T-helper 9 cell (primary cell): ENCODE measurements at places on chromosomes 7 and 10.

DNA sequence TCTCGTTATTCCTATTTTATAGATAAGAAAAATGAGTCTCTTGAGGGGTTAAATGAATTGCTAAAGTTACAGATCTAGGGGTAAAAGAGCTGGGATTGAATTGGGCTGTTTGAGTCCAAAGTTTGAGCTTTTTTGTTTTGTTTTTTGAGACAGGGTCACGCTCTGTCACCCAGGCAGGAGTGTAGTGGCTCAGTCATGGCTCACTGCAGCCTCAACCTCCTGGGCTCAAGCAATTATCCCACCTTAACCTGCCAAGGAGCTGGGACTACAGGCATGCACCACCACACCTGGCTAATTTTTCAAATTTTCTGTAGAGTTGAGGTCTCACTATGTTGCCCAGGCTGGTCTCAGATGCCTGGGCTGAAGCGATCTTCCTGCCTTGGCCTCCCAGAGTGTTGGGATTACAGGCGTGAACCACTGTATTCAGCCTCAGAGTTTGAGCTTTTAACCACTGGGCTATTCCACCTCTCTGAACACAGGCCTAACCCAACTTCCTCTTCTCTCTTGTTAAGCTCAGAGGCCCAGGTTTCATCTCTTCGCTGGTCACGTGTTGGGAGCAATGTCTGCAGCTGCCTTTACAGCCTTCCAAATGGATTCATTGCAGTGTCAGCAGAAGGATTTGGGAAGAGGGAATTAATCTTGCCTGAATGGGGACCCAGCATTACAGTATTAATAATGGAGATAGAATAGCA is 8.0 kb downstream of the SUFU start:
- no peak for DNase-seq

GRCh38 chr7:111004310-111004901 is 86.5 kb upstream of the LRRN3 start:
- no peak for DNase-seq

DNA sequence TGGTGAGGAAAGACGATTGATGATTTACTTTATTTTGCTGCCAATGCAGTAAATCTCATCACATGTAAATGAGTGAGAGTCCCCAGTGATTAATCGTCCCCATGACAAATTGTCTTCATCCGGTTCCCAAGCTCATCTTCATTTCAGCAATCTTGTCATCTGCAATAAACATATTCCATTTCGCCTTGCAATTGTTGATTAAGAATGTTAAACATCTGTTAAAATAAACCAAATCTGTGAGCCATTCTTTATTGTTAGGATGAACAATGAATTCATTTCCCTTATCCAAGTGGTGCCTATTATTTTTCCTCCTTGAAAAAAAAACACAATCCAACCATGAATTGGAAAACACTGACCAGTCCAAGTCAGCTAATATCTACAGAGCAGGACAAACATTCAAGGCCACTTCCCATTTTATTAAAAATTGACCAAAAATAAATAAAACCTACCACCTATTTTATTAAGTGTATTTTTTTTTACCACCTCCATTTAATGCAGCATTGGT is 36.5 kb downstream of the NPS start:
- DNase-seq = no peak

GRCh38 chr10:129108994-129109393 is 358.0 kb upstream of the MGMT start:
- DNase-seq = no peak

DNA sequence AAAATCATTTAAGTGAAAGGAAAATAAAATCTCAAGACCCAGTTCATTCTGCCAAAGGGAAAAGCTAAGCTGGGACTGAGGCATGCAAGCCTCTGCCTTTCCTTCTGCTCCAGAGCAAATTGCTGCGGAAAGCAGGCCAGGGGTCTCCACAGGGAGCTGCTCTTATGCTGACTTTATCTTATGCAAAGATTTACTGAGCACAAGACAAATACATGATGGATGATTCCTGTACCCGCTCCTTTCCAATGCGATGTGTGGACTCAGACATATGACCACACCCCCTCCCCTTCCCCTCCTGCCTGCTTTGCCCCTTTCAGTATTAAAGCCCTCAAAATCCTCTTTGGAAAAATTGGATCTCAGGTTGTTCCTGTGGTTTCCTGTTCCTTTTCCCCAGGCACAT is 74.2 kb upstream of the INSIG1 start:
- DNase-seq = no peak

GRCh38 chr7:47285860-47286491 is 295.9 kb downstream of the TNS3 start:
- no peak for DNase-seq

GRCh38 chr7:137768366-137768765 is 78.4 kb downstream of the DGKI start:
- DNase-seq = no peak

DNA sequence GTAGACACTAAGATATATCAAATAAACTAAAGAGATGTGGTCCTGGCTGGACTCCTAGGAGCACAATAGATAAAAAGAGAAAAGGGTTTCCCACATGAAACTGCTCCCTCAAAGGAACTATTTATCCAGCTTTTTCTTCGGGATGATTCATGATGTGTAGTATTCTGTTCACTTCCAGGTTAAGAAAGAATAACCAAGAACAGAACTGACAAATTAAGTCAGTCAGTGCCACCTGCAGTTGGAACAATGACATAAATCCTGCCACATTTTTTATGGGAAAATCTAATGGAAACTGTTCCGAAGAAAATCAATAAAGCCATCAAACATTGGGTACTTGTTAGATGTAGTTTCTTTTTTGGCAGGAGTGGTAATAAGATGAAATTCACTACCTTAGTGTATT is 87.1 kb downstream of the POLR1F start:
- no peak for DNase-seq

- no peak for DNase-seq
These were observed 33.3 kb downstream of the DNAJB12 start for GRCh38 chr10:72321248-72322029.

DNA sequence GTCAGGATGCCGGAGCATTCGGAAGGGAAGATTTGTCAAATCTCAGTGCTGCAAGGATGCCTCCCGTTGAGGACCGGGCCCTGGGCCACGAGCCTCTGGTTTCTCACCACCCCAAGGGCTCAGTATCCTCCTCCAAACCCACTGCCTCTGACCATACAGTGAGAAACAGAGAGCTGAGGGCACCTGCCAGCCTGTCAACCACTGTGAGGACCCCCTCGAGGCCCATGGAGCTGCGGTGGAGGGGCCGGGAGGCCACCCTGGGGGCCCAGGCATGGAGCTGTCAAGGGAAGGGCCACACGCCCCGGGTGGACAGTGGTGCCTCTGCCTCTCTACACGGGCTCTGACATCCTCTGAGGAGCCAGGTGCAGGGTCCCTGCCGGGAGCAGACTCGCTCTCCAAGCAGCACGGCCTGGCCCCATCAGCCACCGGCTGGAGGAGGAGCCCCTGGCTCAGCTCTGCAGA is 248.0 kb upstream of the TCERG1L start:
- DNase-seq = no peak

DNA sequence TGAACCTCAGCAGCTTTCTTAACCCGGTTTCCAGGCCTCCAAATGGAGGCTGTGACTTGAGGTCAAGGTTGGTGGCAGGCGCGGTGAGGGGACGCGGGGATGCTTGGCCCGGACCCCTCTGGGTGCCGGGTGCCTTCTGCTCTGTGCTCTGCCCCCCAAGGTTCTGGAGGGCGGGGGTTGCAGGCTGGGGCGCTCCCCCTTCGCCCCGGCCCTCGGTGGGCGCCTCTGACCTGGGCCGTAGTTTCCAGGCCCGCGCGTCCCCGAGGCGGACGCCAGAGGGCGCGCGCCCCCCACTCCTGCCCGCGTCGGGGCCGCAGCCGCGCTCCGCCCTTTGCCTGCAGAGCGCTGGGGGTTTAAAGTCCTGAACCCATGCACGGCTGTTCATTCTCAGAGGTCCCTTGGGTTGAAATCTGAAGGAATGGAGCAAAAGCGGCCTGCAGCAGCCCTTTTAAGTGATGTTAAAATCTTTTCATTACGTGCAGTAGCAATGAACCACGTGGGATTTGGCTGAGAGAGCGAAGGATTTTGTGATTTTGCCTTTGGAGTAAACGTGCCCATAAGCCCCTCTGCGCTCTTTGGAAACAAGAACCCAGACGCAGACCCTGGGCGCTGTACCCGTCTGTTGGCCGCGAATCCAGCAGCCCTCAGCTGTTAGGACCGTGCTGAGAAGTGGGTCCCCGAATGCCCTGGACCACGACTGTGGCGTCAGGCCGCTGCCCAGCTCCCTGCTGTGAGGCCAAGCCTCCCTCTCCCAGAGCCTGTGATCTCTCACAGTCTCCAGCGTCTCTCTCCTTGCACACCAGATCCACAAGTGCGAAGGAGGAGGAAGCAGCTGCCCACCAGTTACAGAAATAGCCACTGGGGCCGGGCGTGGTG is 135.0 kb downstream of the ACTR3B start:
- DNase-seq = no peak

DNA sequence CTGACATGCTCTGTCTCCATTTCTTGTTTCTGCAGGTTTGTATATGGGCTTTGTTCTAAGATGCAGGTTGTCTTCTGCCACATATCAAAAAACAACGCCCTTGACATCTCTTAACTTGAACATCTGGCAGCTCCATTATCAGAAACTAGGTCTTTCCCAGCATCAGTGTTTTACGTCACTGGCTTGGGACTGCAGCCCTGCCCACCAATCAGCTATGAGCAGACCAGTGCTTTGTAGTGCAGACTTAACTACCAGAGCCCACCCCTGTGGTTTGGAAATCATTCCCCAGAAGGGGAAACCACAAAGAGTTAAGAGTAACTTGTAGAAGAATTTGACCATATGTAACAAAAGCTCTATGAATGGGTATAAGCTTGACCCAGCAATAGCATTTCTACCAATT is 132.4 kb downstream of the SEPTIN14 start:
- DNase-seq = no peak

- DNase-seq = no peak
These were observed 9.2 kb upstream of the GRB10 start for GRCh38 chr7:50791938-50792341.

GRCh38 chr10:33566001-33566400 is 231.5 kb upstream of the NRP1 start:
- no peak for DNase-seq
